Fibroblast of skin of right quadriceps (primary cell): ENCODE measurements at places on chromosomes 3 and 15.
A peak's percentile ranks its signal among the peaks of the same experiment; 100 is the strongest.

DNA sequence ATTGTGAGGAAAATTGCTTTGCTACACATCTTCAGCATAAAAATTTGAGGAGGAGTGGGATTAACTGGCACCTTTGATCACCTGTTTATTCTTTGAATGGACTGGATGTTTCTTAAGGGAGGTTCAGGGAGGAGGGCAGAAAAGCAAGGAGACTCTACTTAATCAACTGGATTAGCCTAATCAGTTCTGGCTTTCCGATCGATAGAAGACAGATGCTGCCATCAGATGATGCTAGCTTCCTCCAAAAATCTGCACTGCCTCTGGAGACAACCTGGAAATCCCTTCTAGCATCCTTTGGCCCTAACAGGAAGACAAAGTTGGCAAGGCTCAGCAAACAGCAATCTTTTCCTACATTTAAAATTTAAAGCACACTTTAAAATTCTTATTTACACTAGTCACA, 197.8 kb downstream of the EBLN2 start:
- no peak for DNase-seq

DNA sequence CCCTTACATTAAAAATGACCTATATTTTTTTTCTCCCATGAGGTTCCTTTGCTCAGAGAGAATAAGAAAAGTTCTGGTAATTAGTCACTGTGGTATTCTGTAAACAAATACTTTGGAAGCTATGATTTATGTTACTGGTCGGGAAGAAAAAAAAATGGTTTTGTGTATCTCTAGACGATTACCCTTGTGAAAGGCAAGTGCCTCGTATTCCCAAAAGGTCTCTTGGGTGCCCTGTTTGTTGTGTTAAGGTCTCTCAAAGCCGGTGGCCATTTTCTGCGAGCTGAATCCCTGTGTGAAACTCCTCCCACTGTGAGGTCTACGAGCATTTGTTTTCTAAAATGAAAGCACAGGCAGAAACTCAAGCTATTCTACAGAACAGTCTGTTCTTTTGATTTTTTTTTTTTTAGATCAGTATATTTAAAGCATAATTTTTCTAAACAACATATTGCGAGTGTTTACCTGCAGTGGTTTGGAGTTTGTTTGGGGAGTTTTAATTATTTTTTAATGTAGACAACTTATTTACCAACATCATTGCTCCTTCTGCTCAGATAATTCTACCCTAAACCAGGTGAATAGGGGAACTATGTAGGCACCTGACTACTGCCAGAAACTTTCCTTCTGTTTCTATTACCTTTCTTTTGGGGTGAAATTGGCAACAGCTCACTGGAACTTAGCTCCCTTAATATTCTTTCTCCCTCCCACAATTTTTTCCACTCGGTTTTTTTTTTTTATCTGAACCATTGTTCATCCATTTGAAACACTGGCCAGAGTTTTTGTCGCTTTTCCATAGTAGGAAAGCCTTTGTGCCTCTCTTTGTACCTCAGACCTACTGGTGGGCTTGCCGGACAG, 44.0 kb downstream of the ZBTB38 start:
- DNase-seq = peak; percentile 83

GRCh38 chr3:193974671-193975535, 161.0 kb upstream of the HES1 start:
- no peak for DNase-seq

GRCh38 chr3:174884776-174885568, 25.8 kb downstream of the NAALADL2 start:
- DNase-seq = no peak

DNA sequence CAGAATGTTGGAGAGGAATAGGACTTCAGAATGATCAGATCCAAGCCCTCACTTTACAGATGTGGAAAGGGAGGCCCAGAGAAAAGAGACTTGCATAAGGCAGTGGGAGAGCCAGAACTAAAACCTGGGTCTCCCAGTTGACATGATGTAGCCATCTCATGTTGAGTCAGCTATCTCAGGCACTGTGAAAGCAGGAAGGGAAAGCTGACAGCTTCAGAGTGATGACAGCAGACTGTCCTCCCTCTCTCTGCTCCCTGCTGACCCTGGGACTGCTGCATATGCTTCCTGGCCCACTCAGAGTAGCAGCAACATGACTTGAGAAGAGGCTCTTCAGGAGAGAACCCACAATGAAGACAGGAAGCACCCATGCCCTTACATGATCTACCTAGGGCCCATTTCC, 14.7 kb downstream of the FHIT start:
- no peak for DNase-seq

DNA sequence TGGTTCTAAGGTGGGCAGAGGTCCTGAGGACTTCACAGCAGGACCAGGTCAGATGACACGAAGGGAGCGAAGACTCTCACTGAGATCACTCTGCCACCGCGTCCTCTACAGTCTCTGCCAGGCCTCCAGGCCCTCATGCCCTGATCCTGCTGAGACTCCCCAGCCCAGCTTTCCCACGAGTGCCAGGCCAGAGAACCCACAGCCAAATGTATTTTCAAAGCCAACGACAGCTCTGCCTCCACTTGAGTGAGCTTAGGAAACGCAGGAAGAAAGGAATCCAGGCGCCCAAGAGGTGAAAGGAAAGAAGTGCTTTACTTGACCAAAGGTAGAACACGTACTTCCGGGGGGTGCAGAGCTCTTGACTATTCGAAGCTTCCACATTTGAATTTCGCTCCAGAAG, 275.0 kb downstream of the XXYLT1 start:
- DNase-seq = no peak

- DNase-seq = peak; percentile 99
Measured at GRCh38 chr3:101940521-101941317, 91.4 kb downstream of the NFKBIZ start.

GRCh38 chr15:31366169-31366734, 39.6 kb downstream of the KLF13 start:
- peak; percentile 12 for DNase-seq

GRCh38 chr3:72042397-72043203, 257.7 kb upstream of the PROK2 start:
- DNase-seq = peak; percentile 93

DNA sequence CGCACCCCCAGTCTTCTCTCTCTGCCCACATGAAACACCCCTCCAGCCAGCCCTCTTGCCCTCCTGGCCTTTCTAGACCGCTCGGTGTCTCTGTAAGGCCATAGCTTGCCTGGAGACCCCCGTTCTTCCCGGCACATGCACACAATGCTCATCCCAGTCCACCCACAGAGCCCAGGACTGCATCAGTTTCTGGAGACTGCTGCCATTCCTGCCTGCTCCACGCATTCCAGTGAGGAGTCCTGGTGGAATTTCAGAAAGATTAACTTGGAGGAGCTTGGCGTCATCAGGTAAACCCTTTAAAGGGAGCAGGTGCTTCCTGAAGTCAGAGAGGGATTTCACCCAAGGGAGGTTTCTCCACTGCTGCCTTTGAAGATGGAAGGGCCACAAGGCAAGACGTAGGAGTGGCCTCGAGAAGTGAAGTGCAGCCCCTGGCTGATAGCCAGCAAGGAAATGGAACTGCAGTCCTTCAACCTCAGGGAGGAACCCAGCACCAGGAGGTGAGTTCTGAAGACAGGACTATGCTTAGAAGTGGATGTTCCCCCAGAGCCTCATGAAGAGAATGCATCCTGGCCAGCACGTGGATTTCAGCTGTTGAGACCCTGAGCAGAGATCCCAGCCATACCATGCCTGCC, 19.2 kb downstream of the SLC41A3 start:
- no peak for DNase-seq

DNA sequence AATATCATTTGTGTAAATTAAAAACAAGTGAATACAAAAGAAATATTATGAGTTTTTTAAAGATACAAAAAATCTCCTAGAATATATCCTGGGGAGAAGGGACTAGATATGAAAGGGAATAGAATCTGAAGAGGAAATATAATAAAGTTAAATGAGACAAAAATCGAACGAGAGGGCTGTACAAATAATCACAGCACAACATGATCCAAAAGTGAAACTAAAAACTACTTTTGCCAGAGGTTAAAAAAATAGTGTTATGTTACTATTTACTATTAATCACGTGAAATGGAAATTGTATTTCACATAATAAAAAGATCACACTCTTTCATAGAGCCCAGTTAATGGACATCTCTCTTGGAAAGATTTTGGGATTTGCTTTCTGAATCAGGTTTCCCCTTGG, 28.6 kb downstream of the CGGBP1 start:
- no peak for DNase-seq

- DNase-seq = no peak
Measured at GRCh38 chr3:3798631-3799113, 559 bp upstream of the LRRN1 start.

DNA sequence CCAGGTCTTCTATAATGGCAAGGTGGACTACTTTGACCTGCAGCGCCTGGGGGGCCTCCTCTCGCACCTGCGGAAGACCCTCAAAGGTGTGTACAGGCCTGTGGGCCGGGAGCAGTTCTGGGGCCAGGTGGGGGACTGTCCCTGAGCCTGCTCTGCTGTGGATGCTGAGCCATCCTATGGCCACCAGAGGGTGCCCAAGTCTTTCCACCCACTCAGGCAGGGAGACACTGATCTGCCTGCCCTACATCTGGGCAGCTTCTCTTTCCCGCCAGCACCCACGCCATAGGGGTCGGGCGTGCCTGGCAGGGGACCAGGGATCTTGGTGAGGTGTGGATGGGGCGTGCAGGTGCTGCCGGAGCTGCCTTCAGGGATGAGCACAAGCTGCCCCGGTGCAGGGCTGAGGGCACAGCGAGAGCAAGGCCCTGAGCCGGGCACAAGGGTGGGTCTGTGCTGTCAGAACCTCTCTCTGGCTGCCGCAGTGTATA, 14.1 kb downstream of the RNF123 start:
- DNase-seq = peak; percentile 54

- no peak for DNase-seq
Measured at GRCh38 chr3:94241986-94242385, 179.1 kb downstream of the NSUN3 start.

- DNase-seq = no peak
Measured at GRCh38 chr3:7144697-7145308, 283.9 kb downstream of the GRM7 start.

GRCh38 chr15:31304751-31305365, 21.8 kb upstream of the KLF13 start:
- DNase-seq = no peak

GRCh38 chr15:62636823-62637573, 405.5 kb upstream of the TPM1 start:
- DNase-seq = no peak

- DNase-seq = peak; percentile 5
Measured at GRCh38 chr3:28077572-28077971, 163.8 kb upstream of the CMC1 start.

DNA sequence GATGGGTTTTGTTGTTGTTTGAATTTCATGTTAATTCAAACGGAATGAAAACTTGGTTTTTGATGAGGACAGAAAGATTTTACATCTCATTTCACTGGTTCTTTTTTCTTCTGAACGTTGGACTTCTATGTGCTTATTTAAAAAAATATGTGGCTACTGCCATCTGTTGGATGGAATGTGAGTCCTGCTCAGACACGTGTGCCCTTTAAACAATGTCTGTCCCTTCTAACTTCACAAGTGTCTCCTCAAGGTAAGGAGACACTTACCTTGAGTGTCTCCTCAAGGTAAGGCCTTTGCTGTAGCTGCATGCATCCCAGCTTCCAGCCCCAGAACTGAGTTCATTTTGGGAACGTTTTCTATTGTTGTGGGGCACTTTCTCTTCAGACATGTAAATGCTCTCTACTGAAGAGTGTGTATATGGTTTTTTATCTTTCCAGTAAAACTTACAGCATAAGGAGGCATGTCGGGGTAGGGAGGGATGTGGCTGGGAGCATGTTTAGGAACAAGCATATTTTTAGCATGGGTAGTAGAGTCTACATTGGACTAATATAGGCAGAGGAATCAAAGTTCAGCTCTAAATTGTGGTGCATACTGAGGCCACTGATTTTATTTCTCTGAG, 63.1 kb upstream of the UBE3A start:
- DNase-seq = peak; percentile 26

GRCh38 chr3:108150200-108150599, 59.4 kb upstream of the CD47 start:
- no peak for DNase-seq

- peak; percentile 58 for DNase-seq
Measured at GRCh38 chr3:66938338-66938963, 59.7 kb upstream of the KBTBD8 start.

GRCh38 chr15:90860450-90860849, 7.9 kb upstream of the FURIN start:
- no peak for DNase-seq

- no peak for DNase-seq
Measured at GRCh38 chr15:60076582-60077276, 72.6 kb downstream of the FOXB1 start.

DNA sequence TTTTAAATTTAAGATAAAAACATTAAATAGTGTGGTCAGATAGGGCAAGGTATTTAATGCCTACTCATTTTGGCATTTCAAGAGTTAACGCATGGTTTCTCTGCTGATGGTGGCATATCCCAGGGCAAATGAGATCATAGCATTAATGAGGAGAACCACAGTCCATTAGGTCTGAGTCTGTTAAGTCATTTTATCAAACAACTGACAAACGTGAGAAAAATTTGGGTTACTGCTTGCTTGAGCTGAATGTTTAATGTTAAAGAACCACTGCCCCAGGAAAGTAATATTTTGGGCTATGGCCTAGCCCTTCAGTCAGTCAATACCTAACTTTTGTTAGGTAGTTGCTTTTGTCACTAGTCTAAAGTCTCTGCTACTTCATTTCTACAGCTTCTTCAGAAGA, 37.9 kb upstream of the SLC2A2 start:
- DNase-seq = no peak
